Kidney epithelial cell (primary cell): ENCODE measurements at places on chromosomes 3 and 15.

DNA sequence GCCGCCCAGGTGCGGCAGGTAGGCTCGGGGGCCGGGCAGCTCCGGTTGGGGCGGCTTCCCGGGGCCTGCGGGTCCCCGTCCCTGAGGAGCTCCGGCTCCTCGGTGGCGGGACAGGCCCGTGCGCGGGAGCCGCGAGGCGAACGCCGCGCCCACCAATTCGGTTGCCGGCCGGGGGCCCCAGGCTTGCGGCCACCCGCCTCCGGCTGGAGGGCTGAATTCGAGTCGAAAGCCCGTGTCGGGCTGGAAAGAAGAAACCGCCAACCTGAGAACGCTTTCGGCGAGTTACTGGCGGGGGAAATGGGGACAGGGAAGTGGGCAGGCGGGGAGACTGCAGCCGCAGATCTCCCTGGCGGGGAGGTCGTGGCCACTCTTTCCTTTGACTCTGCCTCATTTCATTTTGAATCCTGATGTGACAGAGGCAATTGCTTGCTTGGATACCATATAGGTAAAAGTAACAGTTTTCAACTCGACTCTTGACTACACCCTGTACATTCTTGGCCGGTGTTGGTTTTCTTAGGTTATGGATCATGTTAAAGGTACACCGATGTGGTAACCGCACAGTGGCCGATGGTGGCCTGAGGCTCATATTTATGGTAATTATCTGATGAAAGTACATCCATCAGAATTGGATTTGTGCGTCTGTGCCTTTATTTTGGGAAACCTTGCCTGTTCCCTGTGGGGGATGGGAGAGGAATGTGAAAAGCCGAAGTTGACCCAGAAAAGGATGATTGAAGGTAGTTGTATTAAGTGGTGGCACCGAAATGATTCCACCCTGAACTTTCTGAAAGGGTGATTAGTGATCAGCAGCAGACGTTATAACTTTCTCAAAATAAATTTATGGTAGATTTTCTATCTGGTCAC is 1.7 kb downstream of the B3GNT5 start:
- no peak for DNase-seq

- DNase-seq: no peak
These were observed 2.2 kb downstream of the SCAANT1 start for GRCh38 chr3:63910001-63910400.

- no peak for DNase-seq
These were observed 13.1 kb downstream of the BMF start for GRCh38 chr15:40095371-40096093.

DNA sequence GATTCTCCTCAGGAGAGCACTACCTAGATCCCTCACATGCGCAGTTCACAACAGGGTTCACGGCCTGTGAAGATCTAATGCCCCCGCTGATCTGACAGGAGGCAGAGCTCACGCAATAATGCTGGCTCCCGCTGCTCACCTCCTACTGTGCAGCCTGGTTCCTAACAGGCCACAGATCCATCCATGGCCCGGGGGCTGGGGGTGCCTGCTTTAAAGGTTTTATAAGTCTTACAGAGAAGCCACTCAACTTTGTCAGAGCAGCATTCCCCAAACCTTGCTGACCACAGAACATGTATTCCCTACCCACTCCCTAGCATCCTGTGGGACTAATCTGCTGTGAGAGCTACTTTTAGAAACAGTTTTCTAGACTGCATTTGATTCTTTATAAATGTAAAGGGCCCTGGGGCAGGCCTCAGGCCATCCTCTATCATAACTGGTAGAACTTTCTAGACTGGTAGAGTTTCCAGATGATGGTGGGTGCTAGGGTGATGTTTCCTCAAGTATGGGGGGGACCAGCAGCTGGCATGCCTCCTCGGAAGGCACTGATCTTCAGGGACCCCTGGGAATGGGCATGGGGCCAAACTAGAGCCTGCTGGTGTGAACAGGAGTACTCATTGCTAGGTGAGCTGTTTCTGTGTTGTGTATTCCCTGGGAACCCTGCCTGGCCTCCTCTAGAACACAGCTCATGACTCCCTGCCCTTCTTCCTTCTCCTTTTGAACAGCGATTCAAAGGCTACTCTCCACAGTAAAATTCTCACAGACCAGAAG is 25.7 kb upstream of the RAD18 start:
- DNase-seq: no peak

DNA sequence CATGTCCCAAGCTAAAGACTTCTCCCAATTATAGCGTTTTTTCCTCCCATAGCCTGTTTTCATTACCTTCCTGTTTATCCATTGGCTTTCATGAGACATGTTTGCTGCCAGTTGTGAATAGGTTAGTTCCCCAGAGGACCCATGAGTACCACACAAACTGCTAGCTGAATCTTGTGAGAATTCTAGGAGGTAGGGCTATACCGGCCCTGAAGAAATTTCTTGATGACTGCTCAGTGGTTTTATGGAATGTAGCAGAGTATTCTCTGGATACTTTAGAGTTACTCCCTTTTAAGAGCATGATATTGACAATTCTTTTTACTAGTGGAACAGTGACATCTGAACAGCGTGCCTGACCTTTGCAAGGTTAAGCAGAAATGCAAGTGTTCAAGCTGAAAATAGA is 210.4 kb downstream of the MCTP2 start:
- no peak for DNase-seq

DNA sequence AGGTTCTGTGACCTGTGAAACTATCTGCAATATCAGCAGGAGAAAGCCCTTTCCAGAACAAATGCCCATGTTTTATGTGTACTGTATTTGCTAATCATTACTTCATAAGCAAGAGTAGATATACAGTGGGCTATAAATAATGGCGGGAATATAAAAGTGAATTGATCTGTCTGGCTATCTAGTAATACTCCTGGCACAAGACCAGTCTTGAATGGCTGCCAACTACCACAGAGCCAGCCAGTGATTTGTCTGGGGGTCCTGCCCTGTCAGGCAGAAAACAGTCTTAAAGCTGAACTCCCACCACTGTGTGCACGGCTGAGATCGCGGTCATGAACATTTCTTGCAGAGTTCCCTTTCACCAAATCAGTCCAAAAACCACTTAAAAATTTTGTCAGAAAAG is 176.3 kb downstream of the MEIS2 start:
- no peak for DNase-seq

GRCh38 chr15:91499774-91500383 is 353.6 kb upstream of the SLCO3A1 start:
- no peak for DNase-seq
